ENCODE measurements at places on chromosomes 1 and 21.
A peak's percentile ranks its signal among the peaks of the same experiment; 100 is the strongest.

GRCh38 chr1:1282998-1283397 is 2.8 kb downstream of the SCNN1D start:
- DNase-seq: peak; percentile 45

- DNase-seq: no peak
Measured at GRCh38 chr1:54807756-54808155, 6.6 kb upstream of the TTC22 start.

DNA sequence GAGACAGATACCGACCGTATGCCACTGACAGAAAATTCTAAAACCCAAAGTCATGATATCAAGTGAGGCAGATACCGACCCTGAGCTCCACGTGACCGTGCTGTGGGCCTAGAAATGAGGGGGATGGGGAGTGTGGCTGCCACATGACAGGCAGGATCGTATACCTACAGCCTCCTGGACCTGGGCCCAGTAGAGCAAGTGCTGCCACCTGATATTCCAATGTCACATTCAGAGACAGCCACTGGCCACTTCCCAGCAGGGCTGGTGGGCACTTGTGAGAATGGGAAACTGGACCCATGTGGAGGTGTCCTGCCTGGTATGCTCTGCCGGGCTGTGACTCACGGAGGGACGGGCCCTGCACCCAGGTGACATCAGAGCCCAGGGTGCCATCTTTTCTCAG is 44.6 kb upstream of the CLDN14 start:
- DNase-seq: no peak

DNA sequence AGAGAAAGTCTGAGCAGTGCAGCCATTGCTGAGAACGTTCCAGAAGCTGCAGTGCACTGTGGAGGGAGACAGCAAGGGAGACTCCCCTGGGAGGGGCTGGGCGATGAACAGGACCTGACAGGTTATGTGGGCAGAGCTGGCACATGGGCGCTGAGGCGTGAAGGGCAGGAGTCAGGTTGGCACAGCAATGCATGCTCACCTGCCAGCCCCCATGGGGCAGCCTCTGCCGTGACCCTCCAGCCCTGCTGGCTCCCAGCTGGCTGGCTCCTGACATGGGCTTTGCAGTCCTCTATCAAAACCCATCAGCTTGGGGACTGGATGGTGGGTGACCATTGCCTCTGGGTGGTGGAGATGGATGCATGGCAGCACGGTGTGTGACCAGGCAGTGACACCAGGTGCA is 300.3 kb downstream of the CAMTA1 start:
- DNase-seq: no peak

DNA sequence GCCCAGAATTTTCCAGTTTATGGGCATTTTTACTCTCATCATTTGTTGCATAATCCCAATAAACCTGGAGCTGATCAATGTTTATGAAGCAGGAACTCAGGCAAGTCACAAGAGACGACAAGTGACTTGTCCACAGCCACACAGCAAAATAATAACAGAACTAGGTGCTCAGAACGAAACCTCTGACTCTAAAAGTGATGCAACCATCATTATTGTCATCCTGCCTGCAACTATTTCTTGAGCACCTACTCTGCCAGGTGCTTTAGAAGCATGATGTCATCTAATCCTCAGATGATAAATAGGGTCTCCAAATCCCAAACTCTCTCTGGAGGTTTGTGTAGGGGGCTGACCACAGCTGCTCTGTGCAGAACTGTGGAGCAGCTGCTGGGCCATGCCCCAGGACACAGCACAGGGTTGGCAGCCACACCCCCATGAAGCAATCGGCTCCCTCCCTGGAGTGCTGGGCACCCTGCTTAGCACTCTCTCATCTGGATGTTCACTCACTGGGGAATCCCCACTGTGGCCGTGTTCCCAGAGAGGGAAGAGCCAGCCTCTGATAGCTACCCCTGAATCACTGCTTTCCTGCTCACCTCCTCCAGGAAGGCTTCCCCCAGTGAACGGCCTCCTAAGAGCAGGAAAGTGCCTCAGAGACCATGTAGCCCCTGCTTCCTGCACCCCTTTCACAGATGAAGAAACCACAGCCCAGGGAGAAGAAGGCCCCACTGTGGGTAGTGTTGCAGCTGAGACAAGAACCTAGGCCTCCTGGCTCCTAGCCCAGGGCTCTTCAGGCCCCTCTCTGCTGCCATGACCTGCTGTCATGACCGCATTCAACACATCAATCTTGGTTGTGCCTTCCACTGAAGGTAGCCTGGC is 2.1 kb downstream of the TTC22 start:
- DNase-seq: peak; percentile 65

- peak; percentile 33 for DNase-seq
Measured at GRCh38 chr1:21232044-21232443, 55.3 kb upstream of the EIF4G3 start.

GRCh38 chr1:31715087-31715872 is 11.5 kb upstream of the COL16A1 start:
- peak; percentile 34 for DNase-seq

- no peak for DNase-seq
Measured at GRCh38 chr1:60573121-60573520, 499.6 kb upstream of the C1orf87 start.

GRCh38 chr1:242800521-242800920 is 276.0 kb upstream of the PLD5 start:
- no peak for DNase-seq

DNA sequence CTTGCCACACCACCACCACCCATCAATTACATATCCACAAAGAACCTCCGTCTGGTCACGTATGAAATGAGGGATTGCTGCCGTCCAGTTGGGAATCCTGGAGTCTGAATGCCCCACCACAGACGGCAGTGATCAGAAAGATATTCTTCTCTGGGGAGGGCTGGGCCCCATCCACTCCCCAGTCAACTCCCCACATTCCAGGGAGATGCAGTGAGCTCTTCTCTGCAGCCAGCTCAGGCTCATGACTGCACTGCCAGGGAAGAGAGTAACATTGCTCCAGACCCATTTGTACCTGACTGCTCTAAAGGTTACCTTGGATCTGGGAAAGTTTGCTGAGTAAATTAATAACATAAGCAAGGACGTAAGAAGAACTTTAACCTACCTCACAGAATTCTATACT is 18.3 kb downstream of the DEGS1 start:
- no peak for DNase-seq

DNA sequence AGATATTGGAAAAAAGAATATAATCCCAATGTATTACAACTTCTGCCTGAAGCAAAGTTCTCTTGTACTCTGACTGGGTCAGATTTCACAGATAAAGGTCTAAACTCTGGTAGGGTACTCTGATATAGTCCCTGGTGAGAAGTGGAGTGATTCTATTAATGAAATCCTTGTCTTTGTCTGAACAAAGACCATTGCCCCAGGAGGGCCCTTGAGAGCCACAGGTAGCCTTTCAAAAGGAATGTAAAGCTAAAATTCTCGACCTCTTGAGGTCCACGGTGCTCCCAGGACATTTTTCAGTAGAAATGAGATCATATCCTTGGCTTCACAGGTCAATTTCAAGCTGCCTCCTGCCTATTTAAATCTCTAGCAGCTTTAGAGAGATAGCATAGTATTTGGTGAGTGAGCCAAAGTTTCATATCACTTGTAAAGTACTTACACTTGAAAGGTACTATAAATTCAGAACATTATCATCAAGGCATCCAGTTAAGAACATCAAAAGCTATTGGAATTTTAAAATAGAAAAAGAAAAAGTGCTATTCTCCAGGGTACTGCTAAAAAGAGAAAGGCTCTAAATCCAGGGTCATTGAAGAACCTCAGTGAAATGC is 10.1 kb downstream of the TNNI3K start:
- DNase-seq: no peak

DNA sequence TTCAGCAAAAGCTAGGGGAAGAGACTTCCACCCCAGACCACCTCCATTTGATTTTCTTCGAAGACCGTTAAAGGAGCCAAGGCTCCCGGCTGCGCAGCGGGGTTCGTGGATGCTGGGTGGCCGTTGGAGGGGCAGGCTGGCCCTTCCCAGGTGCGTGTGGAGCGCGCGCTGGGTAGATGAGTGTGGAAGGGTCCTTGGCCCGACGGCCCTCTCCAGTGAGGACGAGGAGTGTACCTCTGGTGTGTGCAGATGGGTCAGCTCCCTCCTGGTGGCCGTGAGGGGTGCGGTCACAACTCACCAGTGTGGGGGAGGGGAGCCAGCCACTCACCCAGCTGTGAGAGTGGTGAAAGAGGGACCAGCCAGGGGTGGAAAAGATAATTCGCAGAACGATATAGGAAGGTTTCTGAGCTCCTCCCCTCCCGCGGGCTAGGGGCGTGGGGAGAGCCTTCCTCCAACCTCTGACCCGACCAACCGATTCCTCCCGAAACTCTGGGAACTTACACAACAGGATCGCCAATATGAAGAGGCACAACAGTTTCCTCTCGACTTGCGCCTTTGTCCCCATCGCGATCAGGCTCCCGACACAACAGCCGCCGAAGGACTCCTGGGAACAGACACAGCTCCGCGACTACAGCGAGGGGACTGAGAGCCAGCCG is at the start of gene F11R:
TSS of gene F11R (minus strand) at position 644 of the 656 bp plus-strand sequence. CDS start at position 565, 79 bp downstream.
- peak; percentile 62 for DNase-seq

GRCh38 chr1:154712166-154712810 is 104.3 kb upstream of the ADAR start:
- DNase-seq: no peak

DNA sequence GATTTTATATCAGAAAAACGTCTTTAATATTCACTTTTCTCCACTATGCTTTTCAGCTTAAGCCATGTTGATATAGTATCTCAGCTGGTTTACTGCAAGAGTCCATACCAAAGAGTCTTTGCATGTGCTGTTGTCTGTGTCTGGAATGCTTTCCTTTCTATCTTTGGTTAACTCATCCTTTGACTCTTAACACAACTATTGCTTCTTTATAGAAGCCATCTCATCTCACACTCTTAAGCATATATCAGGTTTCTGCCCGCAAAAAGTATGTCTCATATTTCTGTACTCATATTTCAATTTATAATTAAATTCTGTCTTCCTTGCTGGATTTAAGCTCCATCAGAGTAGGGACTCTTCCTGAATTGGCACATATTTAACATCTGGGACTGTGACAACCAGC is 220.9 kb upstream of the KCNK2 start:
- DNase-seq: no peak

GRCh38 chr1:167460836-167461235 is 57.5 kb downstream of the CD247 start:
- no peak for DNase-seq

GRCh38 chr1:11316701-11317100 is 43.7 kb downstream of the UBIAD1 start:
- no peak for DNase-seq

DNA sequence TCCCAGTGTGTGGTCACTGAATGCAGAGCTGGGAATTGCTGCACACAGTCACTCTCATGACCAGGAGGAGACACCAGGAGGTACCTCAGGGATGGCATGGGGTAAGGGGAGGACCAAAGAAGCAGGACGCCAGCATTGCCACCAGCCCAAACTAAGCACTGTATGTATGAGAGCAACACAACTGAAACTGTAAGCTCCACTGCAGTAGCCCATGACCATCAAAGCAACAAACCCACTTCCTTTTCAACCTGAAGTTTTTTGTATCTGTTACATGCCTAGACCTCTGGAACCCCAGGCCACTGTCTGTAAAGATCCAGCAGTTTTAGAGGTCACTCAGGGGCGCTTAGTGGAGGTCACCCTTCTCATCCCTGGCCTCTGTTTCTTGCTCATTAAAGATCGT is 164.3 kb downstream of the SETD4 start:
- no peak for DNase-seq

- no peak for DNase-seq
Measured at GRCh38 chr1:182754087-182754486, 35.5 kb upstream of the NPL start.

GRCh38 chr1:172616636-172617035 is 42.3 kb upstream of the FASLG start:
- DNase-seq: peak; percentile 34

DNA sequence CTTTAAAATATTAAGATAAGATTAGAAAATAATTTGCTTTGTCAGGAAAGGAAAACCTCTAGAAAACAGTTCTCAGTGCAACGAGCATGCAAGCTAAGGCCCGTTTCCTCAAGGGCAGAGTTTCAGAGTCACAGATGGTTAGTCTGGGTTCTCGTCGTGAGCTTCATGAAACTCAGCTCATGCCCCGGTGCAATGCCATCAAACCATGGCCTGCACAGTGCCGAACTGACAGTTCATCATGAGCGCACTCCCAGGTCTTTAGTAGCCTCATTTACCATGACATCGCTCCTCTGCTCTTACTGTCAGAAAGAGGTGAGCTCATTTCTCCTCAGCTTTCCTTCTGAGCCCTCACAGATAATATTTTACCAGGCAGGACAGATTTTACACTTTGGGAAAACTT is 319.2 kb downstream of the NTNG1 start:
- DNase-seq: no peak

DNA sequence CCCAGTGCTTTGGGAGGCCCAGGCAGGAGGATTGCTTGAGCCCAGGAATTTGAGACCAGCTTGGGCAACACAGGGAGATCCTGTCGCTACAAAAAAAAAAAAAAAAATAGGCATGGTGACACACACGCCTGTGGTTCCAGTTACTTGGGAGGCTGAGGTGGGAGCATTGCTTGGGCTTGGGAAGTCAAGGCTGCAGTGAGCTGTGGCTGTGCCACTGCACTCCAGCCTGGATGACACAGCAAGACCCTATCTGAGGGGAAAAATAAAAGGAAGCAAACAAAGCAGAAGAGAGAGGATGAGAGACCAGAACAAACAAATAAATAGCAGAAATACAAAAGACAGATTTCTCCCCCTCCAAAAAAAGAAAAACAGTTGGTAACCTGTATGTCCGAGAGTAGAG is 34.0 kb downstream of the MTF2 start:
- no peak for DNase-seq

- DNase-seq: no peak
Measured at GRCh38 chr1:29358183-29358582, 121.9 kb downstream of the PTPRU start.

- no peak for DNase-seq
Measured at GRCh38 chr1:246058466-246058865, 448.6 kb downstream of the SMYD3 start.

- DNase-seq: no peak
Measured at GRCh38 chr1:197394831-197395608, 127.0 kb downstream of the CRB1 start.

DNA sequence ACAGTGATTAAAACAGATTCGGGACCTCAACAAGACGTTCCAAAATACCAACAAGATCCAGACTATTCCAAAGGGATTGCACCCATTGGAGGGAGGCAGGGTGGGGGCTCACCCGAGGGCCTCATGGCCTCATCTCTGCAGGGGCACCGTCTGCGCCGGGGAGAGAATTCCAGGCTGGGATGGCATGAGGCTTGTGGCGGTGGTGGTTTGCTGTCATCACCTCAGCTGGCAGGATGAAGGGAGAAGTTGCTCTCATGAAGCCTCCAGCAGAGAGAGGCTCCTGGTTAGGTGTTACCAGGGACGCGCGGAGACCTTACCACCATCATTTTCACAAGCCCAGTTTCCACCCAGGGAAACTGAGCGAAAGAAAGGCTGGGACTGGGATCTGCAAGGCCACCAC is 6.7 kb upstream of the PDPN start:
- no peak for DNase-seq

- no peak for DNase-seq
Measured at GRCh38 chr1:78745111-78745510, 95.5 kb downstream of the IFI44 start.
